ENCODE measurements at places on chromosomes 7 and 10. TPM values are rescaled to one million over a fixed set of nuclear protein-coding genes. Genes with fewer than 3 reads are reported as not detected.

- H3K36me3 ChIP-seq: no peaks in the 10 kb centered on the region
- H3K27ac ChIP-seq: no peak overlapping the region
- no peak overlapping the region for H3K4me3 ChIP-seq
- no peaks in the 10 kb centered on the region for H3K27me3 ChIP-seq
- DNase-seq: no peak
These were observed 193.1 kb downstream of the RNLS start for GRCh38 chr10:88390041-88390440.

Gene TUBAL3
- total RNA-seq: not detected

Gene MRLN
- not detected for total RNA-seq

DNA sequence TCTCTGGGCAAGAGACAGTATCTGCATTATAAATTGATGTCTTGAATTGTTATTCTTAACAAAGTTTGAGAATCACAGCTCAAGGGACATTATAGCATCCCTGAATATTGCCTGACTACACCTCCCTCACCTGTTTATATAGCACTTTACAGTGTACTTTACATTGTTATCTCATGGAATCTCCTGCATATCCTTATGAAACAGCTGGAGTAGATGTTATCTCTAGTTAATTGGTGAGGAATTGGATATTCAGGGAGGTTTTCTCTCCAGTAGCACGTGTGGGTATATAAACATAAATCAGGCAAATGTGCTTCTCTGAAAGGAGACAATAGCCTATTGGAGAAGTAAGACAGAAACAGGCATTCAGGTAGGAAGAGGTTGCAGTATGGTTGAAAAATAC is 117.2 kb downstream of the SRI start:
- no peak overlapping the region for H3K4me3 ChIP-seq
- peaks cover 4% of the 10 kb centered on the region for H3K27me3 ChIP-seq
- peaks cover 11% of the 10 kb centered on the region for H3K4me1 ChIP-seq
- DNase-seq: no peak

- DNase-seq: no peak
- H3K27me3 ChIP-seq: peaks cover 30% of the 10 kb centered on the region
- H3K4me3 ChIP-seq: peak overlapping the region; percentile 86
- H3K36me3 ChIP-seq: peaks cover 6% of the 10 kb centered on the region
- no peak overlapping the region for H3K27ac ChIP-seq
These were observed 1.2 kb upstream of the PRRT4 start for GRCh38 chr7:128362670-128363069.

DNA sequence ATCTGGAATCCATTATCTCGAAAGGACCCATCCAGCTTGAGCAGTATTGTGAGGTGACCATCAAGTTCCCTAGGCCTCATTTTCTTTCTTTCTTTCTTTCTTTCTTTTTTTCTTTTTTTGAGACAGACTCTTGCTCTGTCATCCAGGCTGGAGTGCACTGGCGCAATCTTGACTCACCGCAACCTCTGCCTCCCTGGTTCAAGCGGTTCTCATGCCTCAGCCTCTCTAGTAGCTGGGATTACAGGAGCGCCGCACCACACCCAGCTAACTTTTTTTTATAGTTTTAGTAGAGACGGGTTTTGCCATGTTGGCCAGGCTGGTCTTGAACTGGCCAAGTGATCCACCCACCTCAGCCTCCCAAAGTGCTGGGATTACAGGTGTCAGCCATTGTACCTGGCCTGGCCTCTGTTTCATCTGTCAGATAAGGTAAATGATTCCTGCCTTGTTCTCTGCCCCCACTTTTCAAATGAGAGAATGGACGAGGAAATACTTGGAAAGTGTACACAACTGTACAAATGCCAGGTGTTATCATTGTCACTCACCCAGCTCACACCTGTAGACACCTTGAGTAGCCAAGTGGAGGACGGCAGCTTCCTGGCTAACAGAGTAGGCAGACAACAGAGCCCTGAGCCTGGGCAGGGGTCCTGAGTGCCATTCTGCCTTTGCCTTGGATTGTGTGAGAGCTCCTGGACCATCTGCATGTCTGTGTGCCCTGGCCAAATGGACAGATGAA is 54.1 kb downstream of the HK1 start:
- no peak overlapping the region for H3K4me3 ChIP-seq
- H3K36me3 ChIP-seq: peaks cover 6% of the 10 kb centered on the region
- H3K27ac ChIP-seq: peak overlapping the region; percentile 33
- peaks cover 8% of the 10 kb centered on the region for H3K27me3 ChIP-seq

Gene COL17A1
- not detected for total RNA-seq

- H3K27ac ChIP-seq: no peak overlapping the region
- H3K27me3 ChIP-seq: no peaks in the 10 kb centered on the region
- H3K4me3 ChIP-seq: no peak overlapping the region
- DNase-seq: no peak
These were observed 122.7 kb downstream of the CUL2 start for GRCh38 chr10:34967335-34967880.

- peaks cover 2% of the 10 kb centered on the region for H3K27me3 ChIP-seq
- no peak for DNase-seq
- no peak overlapping the region for H3K27ac ChIP-seq
- H3K4me3 ChIP-seq: no peak overlapping the region
- H3K4me1 ChIP-seq: no peaks in the 10 kb centered on the region
- peaks cover 6% of the 10 kb centered on the region for H3K36me3 ChIP-seq
These were observed 32.4 kb downstream of the BTBD16 start for GRCh38 chr10:122303271-122304053.

- H3K27me3 ChIP-seq: peaks cover 3% of the 10 kb centered on the region
- no peak for DNase-seq
- no peak overlapping the region for H3K4me3 ChIP-seq
- no peaks in the 10 kb centered on the region for H3K36me3 ChIP-seq
- H3K27ac ChIP-seq: no peak overlapping the region
These were observed 17.1 kb downstream of the PDLIM1 start for GRCh38 chr10:95273393-95274312.

GRCh38 chr7:4566714-4567113 is 115.4 kb upstream of the FOXK1 start:
- H3K36me3 ChIP-seq: no peaks in the 10 kb centered on the region
- no peak overlapping the region for H3K4me3 ChIP-seq
- DNase-seq: no peak

Gene CYP3A7
- not detected for total RNA-seq

Gene ATP6V0E2
- 67.6 TPM for total RNA-seq

DNA sequence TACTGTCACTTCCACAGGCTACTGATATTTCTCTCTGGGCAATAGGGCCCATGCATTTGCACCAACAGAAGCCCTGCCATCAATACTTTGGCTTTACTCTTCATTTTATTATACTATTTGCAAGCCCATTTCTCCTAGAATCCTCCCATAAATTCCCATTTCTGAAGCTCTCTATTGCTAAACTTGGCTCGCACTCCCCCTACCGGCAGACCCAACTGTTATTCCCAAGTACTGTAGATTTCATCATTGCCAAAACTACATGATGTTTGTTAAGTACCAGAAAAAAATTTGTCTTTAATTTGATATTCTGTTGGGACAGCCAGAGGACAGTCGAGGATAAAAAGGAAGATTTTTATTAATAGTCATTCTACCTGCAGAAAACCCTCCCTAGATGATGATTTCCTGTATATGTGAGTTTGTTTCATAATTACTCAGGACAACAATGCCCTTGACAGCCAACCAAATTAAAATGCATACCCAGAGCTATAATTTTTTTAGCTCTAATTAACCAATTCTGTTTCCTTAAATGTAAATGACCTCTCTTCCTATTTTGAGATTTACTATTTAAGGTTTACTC is 298.6 kb downstream of the REEP3 start:
- H3K4me1 ChIP-seq: peaks cover 4% of the 10 kb centered on the region
- no peak overlapping the region for H3K27ac ChIP-seq
- H3K4me3 ChIP-seq: no peak overlapping the region
- DNase-seq: peak; percentile 84

- peaks cover 3% of the 10 kb centered on the region for H3K27me3 ChIP-seq
- H3K4me3 ChIP-seq: peak overlapping the region; percentile 64
- peak; percentile 48 for DNase-seq
- no peaks in the 10 kb centered on the region for H3K36me3 ChIP-seq
- H3K27ac ChIP-seq: no peak overlapping the region
These were observed 31.7 kb upstream of the ASL start for GRCh38 chr7:66043681-66044497.

DNA sequence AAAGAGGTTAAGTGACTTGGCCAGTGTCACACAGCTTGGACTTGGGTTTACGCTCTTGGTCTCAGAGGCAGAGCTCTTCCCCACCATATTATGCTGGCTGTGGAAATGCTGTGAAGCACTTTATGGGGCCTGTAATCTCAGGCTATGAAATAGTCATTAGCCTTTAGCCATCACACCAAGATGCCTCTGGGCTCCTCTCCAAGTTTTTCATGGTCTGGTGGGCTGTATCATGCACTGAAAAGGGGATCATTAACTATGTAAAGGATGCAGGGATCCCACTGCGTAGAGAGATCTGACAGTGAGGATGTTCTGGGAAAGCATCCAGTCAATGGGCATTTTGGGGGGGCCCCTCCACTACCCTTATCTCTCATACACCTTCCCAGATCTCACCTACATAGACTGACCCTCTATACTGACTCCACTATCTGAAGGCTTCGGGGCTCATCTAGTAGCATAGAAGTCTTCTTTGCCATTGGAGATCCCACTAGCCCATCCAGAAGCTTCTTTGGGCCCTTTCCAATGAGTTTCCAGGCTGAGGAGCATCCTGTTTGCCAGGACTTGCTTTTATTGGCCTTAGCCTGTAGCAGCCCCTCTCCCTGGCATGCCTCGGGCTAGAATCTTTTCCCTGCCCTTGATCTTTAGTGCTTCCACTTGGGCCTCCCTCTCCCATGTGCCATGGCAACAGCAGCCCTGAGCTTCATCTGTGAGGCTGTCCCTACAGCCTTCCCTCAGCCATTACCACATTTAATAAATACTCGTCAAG is 19.6 kb downstream of the FRMPD2 start:
- no peak for DNase-seq
- H3K27ac ChIP-seq: no peak overlapping the region
- H3K27me3 ChIP-seq: no peaks in the 10 kb centered on the region
- peaks cover 19% of the 10 kb centered on the region for H3K4me1 ChIP-seq
- H3K4me3 ChIP-seq: no peak overlapping the region

Gene SUGCT
- total RNA-seq: 1.2 TPM

GRCh38 chr10:44068716-44069482 is 316.0 kb downstream of the CXCL12 start:
- no peaks in the 10 kb centered on the region for H3K4me1 ChIP-seq
- peaks cover 3% of the 10 kb centered on the region for H3K27me3 ChIP-seq
- H3K36me3 ChIP-seq: no peaks in the 10 kb centered on the region
- no peak overlapping the region for H3K4me3 ChIP-seq
- H3K27ac ChIP-seq: no peak overlapping the region

GRCh38 chr7:147498081-147498480 is 1092.5 kb upstream of the C7orf33 start:
- H3K27me3 ChIP-seq: no peaks in the 10 kb centered on the region
- no peak for DNase-seq
- H3K27ac ChIP-seq: no peak overlapping the region
- H3K4me1 ChIP-seq: no peaks in the 10 kb centered on the region
- H3K36me3 ChIP-seq: no peaks in the 10 kb centered on the region
- H3K4me3 ChIP-seq: no peak overlapping the region

DNA sequence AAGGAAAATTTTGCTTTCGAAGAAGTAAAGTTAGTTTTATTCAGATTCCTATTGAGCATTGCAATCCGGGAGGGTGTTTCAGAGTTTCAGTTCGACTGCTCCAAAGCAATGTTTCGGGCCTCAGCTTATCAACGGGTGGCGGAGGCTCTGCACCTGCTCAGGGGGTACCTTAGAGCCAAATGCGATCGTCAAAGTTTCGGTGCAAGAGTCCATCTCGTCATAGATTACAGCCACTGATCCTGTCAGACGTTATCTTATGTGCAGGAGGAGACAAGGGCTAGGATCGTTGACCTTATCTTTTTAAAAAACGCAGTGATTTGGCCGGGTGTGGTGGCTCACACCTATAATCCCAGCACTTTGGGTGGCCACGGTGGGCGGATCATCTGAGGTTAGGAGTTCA is 3.8 kb upstream of the COX19 start:
- peaks cover 10% of the 10 kb centered on the region for H3K4me1 ChIP-seq
- H3K4me3 ChIP-seq: no peak overlapping the region
- H3K36me3 ChIP-seq: no peaks in the 10 kb centered on the region
- H3K27me3 ChIP-seq: peaks cover 11% of the 10 kb centered on the region

- H3K27ac ChIP-seq: no peak overlapping the region
- H3K27me3 ChIP-seq: peaks cover 6% of the 10 kb centered on the region
- peaks cover 2% of the 10 kb centered on the region for H3K4me1 ChIP-seq
- H3K36me3 ChIP-seq: peaks cover 8% of the 10 kb centered on the region
- H3K4me3 ChIP-seq: no peak overlapping the region
These were observed 24.9 kb downstream of the INSIG1 start for GRCh38 chr7:155322530-155322929.

- H3K36me3 ChIP-seq: no peaks in the 10 kb centered on the region
- peaks cover 18% of the 10 kb centered on the region for H3K4me1 ChIP-seq
- DNase-seq: no peak
- H3K4me3 ChIP-seq: no peak overlapping the region
- H3K27ac ChIP-seq: no peak overlapping the region
- peaks cover 10% of the 10 kb centered on the region for H3K27me3 ChIP-seq
These were observed 459.1 kb downstream of the PLXNA4 start for GRCh38 chr7:132117181-132117580.

Gene GATA3
- total RNA-seq: 0.69 TPM

GRCh38 chr7:133582766-133583523 is 330.1 kb downstream of the EXOC4 start:
- peaks cover 9% of the 10 kb centered on the region for H3K4me1 ChIP-seq
- no peak overlapping the region for H3K4me3 ChIP-seq
- H3K27me3 ChIP-seq: no peaks in the 10 kb centered on the region
- DNase-seq: no peak

DNA sequence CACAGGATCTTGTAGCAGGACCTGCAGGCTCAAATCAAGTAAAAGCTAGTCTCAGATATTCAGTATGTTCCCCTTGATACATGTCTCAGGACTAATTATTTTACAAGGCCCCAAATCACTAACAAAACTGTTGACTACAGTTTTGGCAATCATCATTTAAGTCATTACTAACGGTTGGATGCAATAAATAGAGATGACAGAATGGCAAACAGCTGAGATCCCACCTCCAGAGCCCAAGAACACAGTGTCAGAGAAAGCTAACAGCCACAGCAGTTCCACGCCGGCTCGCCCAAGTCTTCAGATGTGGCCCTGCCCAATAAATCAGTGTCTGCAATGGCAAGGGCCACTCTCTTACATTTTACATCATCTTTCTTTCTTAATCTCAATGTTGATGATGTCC is 87.6 kb downstream of the CTBP2 start:
- peaks cover 18% of the 10 kb centered on the region for H3K36me3 ChIP-seq
- H3K27me3 ChIP-seq: peaks cover 2% of the 10 kb centered on the region
- peaks cover 37% of the 10 kb centered on the region for H3K4me1 ChIP-seq
- peak overlapping the region; percentile 45 for H3K27ac ChIP-seq
- H3K4me3 ChIP-seq: no peak overlapping the region
